ENCODE measurements at places on chromosomes 3 and 15.
A peak's percentile ranks its signal among the peaks of the same experiment; 100 is the strongest.

DNA sequence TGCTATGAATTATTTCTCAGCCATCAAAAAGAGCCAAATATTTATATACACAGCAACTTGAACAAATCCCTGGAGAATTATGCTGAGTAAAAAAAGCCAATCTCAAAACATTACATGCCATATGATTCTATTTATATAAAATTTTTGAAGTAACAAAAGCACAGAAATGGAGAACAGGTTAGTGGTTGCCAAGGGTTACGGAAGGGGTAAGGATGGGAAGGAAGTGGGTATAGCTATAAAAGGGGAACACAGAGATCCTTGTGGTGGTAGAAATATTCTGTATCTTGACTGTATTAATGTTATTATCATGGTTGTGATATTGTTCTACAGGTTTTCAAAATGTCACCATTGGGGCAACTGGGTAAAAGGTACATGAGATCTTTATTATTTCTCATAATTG, 62.3 kb upstream of the ASB14 start:
- no peaks in the 10 kb centered on the region for H3K4me1 ChIP-seq
- H3K27me3 ChIP-seq, result peaks cover 3% of the 10 kb centered on the region
- no peak for DNase-seq
- no peaks in the 10 kb centered on the region for H3K36me3 ChIP-seq

DNA sequence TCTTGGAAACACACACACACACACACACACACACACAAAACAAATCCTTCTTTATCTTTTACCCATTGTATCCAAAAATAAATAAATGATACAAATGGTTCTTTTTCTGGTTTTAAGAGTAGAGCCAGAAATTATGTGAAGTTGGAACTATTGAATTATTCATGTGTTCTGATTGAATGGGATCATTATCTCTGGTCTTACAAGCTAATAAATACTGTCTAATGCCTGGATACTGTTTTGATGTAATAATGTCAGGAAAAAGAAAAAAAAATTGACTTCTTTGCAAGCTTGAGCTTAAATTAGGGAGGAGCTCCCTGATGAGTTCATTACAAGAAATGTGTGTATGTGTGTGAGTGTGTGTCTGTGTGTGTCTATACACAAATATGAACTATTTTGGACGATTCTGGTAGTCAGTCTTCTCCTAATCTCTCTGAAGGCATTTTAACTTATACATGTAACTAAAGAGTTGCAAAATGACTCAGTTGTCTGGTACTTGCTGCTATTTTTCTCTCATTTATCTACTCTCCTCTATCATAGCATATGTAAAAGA, 507.2 kb upstream of the AGTR1 start:
- no peak overlapping the region for H3K27ac ChIP-seq
- H3K36me3 ChIP-seq, result no peaks in the 10 kb centered on the region
- H3K27me3 ChIP-seq, result no peaks in the 10 kb centered on the region
- no peak overlapping the region for H3K4me3 ChIP-seq
- DNase-seq, result no peak
- no peaks in the 10 kb centered on the region for H3K4me1 ChIP-seq

DNA sequence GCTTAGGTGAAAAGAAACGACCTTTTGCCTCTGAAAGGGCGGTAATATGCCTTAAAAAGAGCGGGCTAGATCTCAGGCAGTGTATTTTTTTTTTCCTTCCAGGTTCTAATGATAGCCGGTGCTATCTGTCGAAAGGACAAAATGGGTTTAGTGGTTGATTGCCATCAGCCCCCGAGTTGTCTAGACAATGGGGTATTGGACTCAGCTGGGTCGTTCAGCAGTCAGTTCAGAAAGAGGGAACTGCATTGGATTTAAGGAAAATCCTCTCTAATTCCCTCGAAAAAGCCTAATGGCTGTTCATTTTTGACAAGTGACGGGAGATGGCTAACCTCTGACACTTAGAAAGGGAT, 728 bp downstream of the EIF2B5 start:
- H3K27me3 ChIP-seq, result no peaks in the 10 kb centered on the region
- peak overlapping the region; percentile 81 for H3K4me3 ChIP-seq
- DNase-seq, result no peak
- H3K4me1 ChIP-seq, result peaks cover 10% of the 10 kb centered on the region
- H3K36me3 ChIP-seq, result peaks cover 15% of the 10 kb centered on the region
- H3K27ac ChIP-seq, result peak overlapping the region; percentile 75

DNA sequence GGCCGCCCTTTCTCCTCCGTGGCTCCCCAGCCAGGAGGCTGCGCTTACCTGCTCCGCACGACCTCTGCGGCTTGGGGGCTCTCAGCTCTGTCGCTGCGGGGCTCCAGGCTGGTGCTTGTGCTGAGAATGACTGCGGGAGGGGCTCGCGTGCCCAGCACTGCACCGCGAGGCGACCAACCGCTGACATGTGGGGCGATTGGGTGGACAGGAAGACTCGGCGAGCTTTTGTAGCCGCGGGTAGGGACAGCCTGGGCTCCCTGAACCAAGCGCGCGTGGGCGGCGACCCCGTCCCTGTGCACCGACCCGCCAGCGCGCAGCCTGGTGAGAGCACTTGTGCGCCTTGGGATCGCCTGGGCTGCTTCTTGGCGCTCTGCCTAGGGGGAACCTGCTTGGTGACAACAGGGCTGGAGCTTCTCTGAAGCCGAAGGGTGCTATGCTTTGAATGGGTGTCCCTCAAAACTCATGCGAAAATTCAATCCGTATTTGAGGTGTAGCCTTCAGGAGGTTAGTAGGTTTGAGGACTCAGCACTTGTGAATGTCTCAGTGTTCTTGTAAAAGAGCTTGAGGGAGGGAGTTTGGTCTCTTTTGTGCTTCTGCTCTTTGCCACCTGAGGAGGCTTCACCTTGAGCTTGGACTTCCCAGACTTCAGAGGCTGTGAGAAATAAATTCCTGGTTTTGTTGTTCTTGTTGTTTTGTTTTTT, 50.4 kb downstream of the IL12A start:
- DNase-seq, result no peak
- no peak overlapping the region for H3K4me3 ChIP-seq
- H3K27ac ChIP-seq, result no peak overlapping the region
- H3K4me1 ChIP-seq, result no peaks in the 10 kb centered on the region
- H3K36me3 ChIP-seq, result no peaks in the 10 kb centered on the region

DNA sequence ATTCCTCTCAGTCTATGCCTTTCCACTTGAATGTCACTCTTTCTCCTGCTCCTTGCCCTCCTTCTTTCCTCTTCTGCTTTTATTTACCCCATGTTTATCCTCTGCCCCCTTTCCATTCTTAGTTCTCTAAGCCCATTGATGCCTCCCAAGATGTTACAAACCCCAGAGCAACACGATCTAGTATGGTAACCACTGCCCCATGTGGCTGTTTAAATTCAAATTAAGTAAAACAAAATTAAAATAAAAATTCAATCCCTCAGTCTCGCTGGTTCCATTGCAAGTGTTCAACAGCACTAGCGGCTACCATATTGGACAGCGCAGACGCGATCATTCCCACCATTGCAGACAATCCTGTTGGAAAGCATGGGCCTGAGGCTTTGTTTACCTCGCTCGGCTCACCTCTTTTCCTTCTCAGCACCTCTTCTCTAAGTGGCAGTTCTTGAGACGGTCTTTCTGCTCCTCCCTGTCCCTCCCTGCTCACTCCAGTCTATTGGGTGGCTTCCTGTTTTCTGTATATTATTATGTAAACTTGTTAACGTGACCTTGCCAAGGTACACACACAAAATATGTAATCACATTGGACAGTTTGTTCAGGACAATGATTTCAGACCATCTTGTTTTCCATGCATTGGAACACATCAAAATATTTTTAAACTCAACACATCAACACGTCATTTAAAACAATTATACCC, 21.8 kb upstream of the CA12 start:
- DNase-seq, result no peak
- H3K4me3 ChIP-seq, result no peak overlapping the region
- H3K27ac ChIP-seq, result no peak overlapping the region
- H3K36me3 ChIP-seq, result no peaks in the 10 kb centered on the region
- H3K27me3 ChIP-seq, result no peaks in the 10 kb centered on the region

DNA sequence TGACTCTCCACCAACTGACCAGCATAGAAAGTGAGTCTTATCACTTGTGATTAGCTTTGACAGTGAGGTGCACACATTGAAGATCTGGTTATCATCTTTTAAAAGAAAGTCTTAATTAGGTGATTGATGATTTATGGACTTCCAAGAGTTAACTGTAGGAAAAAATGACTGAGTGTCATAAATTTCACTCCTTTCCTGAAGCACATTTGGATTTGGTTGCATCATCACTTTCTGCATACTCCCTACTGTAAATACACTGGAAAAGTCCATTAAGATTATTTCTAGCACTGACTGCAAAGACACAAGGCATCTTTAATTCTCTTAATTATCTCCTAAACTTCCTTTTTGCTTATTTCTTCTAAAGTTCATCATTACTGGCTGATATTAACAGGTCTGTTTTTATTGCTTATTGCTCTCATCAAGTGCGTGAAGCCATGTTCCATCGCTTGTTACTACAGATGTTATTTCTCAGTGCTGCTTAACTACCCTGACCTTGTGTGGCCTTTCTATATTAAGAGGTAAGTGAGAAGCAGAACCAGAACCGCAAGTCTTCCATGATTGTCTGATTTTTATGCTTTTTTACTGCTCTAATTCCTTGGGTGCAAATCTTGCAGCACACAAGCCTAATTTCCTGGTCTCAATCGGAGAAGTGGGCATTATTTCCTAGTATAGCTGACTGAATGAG, 153.2 kb downstream of the MEIS2 start:
- no peaks in the 10 kb centered on the region for H3K27me3 ChIP-seq
- no peak overlapping the region for H3K4me3 ChIP-seq
- no peaks in the 10 kb centered on the region for H3K4me1 ChIP-seq
- no peak overlapping the region for H3K27ac ChIP-seq
- H3K36me3 ChIP-seq, result no peaks in the 10 kb centered on the region
- DNase-seq, result no peak

DNA sequence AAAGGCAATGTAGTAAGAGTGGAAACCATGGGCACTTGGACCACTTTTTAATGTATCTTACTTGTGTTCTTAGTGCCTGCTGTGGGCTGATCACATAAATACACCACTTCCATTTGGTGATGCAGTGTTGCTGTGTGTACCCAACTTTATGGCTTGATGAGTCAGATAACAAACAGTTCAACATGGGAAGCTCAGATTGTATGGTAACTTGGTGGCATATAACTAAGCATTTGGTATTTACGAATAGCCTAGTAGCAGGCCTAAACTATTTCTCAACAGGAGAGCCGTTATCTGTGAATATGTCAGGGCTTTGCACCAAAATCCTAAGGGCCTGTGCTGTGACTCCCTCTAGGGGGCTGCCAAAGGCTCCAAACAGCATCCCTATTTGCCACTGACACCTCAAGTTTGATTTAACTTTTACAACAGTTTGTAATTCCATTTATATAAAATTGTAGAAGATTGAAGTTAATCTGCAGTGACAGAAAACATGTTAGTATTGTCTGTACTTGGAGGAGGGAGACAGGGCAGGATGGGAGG, 640.4 kb upstream of the CADM2 start:
- no peaks in the 10 kb centered on the region for H3K4me1 ChIP-seq
- H3K27me3 ChIP-seq, result no peaks in the 10 kb centered on the region
- H3K27ac ChIP-seq, result no peak overlapping the region
- DNase-seq, result no peak
- H3K4me3 ChIP-seq, result no peak overlapping the region

DNA sequence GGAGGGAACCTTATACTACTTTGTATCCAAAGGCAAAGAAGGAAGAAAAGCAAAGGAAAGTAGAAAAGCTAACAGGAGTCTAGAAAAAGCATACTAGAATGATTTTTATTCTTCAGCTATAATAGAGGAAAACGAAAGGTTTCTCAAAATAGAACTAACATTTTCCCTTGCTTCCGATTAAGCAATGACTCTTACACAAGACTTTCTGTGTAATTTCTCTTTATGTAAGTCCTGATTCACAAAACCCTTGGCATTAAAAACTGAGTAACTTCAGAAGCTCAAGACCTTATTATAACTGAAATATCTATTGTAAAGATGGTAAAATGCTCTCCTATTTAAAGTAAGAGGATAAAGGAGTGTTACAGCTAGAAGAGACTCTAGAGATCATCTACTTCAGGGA, 97.4 kb downstream of the DTWD1 start:
- H3K4me1 ChIP-seq, result no peaks in the 10 kb centered on the region
- H3K36me3 ChIP-seq, result no peaks in the 10 kb centered on the region
- H3K27ac ChIP-seq, result no peak overlapping the region
- no peak for DNase-seq
- H3K27me3 ChIP-seq, result no peaks in the 10 kb centered on the region

DNA sequence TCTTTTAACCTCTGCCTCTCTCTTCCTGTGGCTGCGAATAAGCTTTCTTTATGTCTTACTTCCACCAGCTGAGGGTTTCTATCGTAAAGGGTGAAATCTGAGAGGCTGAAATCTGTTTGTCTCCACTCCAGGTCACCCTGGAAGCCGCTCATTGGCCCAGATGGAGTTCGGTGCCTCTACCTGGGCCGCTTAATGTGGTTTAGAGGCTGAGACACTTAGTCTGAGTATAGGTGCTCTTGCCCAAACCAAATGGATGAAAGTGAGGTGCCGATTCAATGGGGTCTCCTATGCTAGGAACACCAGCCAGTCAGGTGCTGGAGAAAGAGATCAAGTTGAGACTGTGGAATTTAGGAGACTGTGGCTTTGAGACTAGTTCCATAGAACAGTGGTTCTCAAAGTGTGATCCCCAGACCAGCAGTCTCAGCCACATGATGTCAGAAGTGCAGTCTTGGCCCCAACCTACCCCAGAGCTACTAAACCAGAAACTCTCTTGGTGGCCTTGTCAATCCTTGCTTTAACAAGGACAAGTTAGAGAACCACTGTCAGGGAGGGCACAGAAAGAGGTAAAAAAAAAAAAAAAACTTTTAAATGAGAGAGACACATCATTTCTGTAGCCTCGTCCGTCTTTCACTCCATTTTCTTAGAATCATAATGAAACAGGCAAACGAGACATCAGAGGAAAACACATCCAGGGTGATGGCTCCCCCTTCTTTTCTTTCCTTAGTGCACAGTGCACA, 54.9 kb upstream of the CCR2 start:
- H3K4me3 ChIP-seq, result no peak overlapping the region
- no peaks in the 10 kb centered on the region for H3K36me3 ChIP-seq
- H3K27me3 ChIP-seq, result no peaks in the 10 kb centered on the region
- peak overlapping the region; percentile 55 for H3K27ac ChIP-seq

- H3K27me3 ChIP-seq, result no peaks in the 10 kb centered on the region
- no peak for DNase-seq
- no peak overlapping the region for H3K27ac ChIP-seq
- no peaks in the 10 kb centered on the region for H3K36me3 ChIP-seq
- H3K4me1 ChIP-seq, result peaks cover 35% of the 10 kb centered on the region
These were observed 95.5 kb downstream of the CCNL1 start for GRCh38 chr3:157064402-157064801.

DNA sequence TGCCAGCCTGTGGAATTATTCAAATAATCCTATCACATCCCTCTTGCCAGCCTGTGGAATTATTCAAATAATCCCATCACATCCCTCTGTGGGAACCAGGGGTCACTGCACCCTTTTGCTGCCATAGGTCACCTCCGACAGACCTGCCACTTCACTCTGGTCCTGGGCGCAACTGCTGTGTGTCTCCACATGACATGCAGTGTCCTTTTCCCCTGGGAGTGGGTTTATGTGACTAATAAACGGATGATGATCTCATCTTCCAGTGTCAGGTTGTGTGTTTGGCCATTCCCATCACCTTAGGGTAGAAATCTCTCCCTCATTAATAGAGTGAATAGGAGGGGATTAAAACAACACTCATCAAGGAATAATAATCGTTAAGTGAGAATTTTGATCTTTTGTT, 603.6 kb upstream of the NR2F2 start:
- H3K4me3 ChIP-seq, result no peak overlapping the region
- H3K27me3 ChIP-seq, result no peaks in the 10 kb centered on the region
- no peaks in the 10 kb centered on the region for H3K36me3 ChIP-seq
- H3K4me1 ChIP-seq, result no peaks in the 10 kb centered on the region
- H3K27ac ChIP-seq, result no peak overlapping the region

Data from T-cell (primary cell).